ENCODE measurements at places on chromosomes 16 and 17.

GRCh38 chr16:62876133-62876532 is 839.9 kb upstream of the CDH8 start:
- DNase-seq, result no peak

DNA sequence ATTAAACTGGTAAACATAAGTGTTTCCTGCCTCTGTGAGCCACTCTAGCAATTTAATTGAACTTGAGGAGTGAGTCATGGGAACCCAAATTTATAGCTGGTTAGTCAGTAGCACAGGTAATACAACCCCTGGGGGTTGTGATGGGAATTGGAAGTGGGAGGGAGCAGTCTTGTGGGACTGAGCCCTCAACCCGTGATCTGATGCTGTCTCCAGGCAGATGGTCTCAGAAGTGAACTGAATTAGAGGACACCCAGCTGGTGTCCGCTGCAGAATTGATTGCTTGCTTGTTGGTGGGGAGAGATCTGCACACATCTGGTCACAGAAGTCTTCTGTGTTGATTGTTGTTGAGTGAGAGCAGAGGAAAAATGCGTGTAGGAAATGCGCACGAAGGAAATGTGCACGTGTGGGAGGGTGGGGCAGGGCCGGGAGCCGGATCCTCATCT is 7.7 kb upstream of the ST6GALNAC2 start:
- no peak for DNase-seq

DNA sequence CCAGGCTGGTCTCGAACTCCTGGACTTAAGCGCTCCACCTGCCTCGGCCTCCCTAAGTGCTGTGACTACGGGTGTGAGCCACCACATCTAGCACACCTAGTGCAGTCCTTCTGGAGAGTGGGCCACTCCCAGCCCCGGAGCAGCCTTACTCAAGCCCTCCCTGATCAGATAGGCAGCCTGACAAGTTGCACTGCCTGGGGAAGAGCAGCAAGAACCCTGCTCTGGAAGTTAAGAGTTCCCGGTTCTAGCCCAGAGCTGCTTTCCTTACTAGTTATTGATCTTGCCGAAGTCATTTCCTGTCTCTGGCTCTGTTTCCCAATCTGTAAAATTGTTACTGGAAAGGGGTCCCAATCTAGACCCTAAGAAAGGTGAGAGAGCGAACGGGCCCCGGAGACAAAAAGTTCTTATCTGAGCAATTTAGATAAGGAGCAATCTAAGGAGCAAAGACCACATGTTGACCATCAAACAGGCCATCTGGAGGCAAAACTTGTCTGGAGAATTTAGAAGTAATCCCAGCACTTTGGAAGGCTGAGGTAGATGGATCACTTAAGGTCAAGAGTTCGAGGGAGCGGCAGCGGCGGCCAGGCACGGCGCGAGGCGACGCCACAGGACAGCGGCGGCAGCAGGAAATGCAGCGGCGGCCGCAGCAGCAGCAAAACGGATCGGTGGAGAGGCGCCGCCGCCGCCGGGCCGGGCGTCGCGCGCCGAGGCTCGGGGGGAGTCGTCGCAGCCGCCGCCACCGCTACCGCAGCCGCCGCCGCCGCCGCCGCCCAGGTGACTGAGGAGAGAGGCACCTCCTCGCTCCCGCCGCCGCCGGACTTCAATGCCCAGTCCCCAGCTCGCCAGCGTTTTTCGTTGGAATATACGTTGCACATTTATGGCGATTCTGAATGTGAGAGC is 4.3 kb upstream of the NAGLU start:
- peak; percentile 44 for DNase-seq

- DNase-seq, result peak; percentile 87
Observed at GRCh38 chr17:77737442-77738265, 220.8 kb upstream of the TNRC6C start.

GRCh38 chr16:50731130-50731988 is 10.5 kb upstream of the CYLD start:
- no peak for DNase-seq

GRCh38 chr17:43898446-43898845 is 8.9 kb downstream of the MPP2 start:
- no peak for DNase-seq

- no peak for DNase-seq
Observed at GRCh38 chr17:30545024-30545423, 67.8 kb downstream of the GOSR1 start.

GRCh38 chr16:89610108-89610453 is 3.4 kb upstream of the DPEP1 start:
- no peak for DNase-seq

DNA sequence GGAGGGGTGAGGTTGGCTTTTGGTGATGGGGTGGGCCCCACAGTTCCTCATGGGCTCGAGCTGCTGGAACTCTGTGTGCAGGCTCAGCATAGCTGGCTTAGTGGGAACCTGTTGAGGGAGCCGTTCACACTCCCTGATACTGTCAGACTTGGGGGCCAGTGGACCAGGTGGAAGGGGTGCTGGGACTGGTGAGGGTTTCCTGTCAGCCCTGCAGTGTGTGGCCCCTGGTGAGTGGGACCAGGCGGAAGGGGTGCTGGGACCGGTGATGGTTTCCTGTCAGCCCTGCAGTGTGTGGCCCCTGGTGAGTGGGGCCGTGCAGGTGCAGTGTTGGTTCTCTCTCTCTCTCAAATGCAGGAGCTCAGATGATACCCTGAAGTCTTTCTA is 45.1 kb upstream of the ZNF750 start:
- DNase-seq, result no peak

DNA sequence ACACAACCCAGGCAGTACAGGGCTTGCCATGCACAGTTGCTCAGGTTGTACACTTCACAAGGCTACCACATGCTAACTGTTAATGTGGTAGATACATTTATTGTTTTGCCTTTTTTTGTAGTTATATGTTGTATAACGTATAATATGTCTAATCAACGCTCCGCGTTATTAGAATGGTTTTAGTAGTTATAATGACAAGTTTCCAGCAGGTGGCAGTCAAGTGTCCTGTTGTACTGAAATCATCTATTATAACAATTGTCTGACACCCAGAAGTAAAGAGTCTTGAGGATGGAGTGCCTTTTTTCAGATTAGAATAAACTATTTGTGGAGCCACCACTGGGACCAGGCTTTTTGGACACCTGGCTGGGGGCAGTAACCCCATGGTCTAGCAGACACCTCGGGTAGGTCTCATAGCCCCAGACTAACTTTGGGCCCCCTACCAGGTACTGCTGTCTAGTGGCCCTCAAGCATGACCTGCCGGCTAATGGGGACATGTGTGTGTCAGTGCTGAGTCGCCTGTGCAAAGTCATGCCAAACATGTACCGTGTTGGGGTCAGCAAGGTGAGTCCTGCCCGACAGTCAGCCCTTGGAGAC is 32.8 kb downstream of the MYO15A start:
- peak; percentile 32 for DNase-seq

- no peak for DNase-seq
Observed at GRCh38 chr17:34580685-34581445, 1.5 kb downstream of the TMEM132E start.

DNA sequence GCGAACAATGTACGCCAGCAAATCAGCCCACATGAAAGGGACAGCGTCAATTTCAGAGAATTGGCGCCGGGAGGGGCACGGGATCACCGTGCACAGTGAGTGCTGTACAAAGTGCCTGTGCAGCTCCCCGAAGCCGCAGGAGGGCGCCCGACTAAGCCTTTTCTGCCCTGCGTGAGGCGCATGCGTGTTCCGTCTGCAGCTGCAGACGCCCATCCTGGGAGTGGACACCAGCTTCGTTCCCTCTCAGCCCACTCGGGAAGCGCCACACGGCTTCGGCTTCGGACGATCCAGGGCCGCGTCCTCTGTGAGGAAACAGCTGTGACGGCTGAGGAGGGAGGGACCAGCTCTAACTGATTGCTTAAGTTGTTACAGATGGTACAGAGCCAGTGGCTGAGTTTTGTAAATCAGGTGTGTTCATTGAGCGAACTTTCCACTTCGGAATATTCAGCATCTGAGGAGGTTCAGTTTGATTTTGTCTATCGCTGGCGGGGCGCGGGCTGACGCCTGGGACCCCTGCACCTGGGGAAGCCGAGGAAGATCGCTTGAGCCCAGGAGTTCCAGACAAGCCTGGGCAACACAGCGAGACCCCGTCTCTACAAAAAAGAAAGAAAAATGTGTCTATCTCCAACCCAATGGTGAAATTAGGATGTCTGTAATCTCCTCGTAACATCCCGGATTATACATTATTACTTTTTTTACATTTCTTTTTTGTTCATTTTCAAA is 15.4 kb upstream of the ZNF287 start:
- peak; percentile 81 for DNase-seq

GRCh38 chr16:5634666-5635180 is 537.1 kb upstream of the EEF2KMT start:
- DNase-seq, result no peak

- DNase-seq, result peak; percentile 60
Observed at GRCh38 chr17:44865231-44865660, 17.6 kb downstream of the HIGD1B start.

GRCh38 chr17:66459811-66460270 is 157.4 kb downstream of the PRKCA start:
- no peak for DNase-seq

DNA sequence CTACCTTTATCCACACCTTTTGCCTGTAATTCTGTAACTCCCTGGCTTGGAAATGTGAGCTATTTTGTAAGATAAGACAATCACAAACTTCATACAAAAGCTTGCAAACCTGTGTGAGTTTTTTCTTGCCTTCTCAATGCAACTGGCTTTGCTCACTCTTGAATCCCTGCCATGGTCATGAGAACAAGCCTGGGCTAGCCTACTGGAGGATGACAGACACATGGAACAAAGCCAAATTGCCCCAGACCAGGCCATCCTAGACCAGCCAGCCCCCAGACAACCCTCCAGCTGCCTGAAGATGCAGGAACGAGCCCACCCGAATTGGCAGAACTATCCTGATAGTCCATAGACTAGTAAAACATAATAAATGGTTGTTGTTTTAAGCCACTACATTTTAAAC is 466.6 kb upstream of the ERCC4 start:
- DNase-seq, result peak; percentile 36

- no peak for DNase-seq
Observed at GRCh38 chr16:8678068-8678927, 3.9 kb downstream of the ABAT start.

DNA sequence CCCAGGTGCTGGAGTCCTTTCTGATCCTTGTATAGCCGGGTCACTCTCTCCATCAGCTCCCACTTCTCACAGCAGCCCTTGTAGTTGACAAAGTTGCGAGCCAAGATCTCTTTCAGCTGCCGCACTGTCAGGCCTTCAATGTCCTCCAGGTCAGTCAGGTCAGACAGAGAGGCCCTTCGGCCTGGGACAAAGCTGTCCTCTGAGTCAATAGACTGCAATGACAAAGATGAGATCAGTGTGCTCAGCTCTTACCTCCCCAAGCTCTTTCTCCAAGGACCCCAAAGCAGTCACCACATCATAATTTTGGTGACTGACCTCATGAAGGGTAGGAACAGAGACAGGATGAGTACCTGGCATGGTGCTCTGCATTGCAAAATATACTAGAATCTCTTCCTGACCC is 36.1 kb downstream of the LIG3 start:
- DNase-seq, result no peak

- no peak for DNase-seq
Observed at GRCh38 chr17:4965311-4965986, 2.2 kb downstream of the SPAG7 start.

GRCh38 chr16:56616608-56617211 is 8.3 kb downstream of the MT2A start:
- DNase-seq, result no peak

GRCh38 chr17:55264278-55264644 is 499 bp upstream of the HLF start:
- peak; percentile 32 for DNase-seq

- no peak for DNase-seq
Observed at GRCh38 chr17:67557921-67558320, 159.8 kb upstream of the NOL11 start.

GRCh38 chr17:76266244-76266938 is 1.2 kb downstream of the UBALD2 start:
- DNase-seq, result no peak

DNA sequence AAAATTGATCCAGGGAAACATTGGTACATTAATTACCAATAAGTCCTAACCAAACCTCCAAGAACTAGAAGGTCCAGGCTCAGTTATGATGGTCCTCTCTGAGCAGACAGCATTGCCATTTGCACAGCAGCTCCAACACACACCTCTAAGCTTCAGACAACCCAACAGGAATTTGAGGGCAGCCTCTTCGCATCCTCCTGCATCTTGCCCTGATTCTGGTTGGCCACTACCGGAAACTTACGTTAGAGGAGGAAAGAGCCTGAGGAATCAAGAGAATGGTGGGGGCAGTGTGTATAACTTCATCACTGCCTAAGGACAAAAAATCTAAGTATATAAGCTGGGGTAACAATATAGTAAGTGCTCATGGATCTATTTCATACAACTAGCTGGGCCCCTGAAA is 15.7 kb downstream of the FAM117A start:
- no peak for DNase-seq

DNA sequence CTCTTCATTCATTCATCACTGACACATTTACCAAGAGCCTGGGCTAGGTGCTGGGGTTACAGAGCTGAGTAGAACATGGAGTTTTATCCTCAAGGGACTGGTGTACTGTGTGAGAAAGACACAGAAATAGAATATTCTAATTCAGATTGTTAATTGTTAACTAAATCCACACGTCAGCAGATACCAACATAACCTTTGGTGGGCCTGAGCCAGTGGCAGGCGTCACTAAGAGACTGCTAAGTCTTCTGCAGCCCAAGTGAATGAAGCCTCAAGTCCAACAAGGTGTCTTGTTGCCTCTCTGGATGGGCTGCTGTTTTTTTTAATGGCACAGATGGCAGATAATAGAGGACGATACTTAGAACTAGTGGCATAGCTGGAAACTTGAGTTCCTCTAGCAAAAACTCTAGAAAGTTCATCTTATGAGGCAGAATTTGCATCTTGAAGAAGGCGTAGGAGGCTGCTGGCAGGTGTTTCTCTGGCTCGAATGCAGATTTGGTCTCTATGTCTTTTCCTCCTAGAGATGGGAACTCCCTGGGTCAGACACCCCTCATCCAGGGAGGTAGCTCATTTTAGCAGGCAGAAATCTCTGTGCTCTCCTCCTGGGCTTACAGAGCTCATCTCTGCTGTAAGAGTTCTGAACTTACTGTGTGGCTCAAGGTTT is 179.5 kb downstream of the NTN1 start:
- DNase-seq, result no peak

- DNase-seq, result no peak
Observed at GRCh38 chr16:72666267-72666666, 381.7 kb downstream of the ZFHX3 start.

- peak; percentile 78 for DNase-seq
Observed at GRCh38 chr17:40313668-40314583, 4.9 kb downstream of the RARA start.

DNA sequence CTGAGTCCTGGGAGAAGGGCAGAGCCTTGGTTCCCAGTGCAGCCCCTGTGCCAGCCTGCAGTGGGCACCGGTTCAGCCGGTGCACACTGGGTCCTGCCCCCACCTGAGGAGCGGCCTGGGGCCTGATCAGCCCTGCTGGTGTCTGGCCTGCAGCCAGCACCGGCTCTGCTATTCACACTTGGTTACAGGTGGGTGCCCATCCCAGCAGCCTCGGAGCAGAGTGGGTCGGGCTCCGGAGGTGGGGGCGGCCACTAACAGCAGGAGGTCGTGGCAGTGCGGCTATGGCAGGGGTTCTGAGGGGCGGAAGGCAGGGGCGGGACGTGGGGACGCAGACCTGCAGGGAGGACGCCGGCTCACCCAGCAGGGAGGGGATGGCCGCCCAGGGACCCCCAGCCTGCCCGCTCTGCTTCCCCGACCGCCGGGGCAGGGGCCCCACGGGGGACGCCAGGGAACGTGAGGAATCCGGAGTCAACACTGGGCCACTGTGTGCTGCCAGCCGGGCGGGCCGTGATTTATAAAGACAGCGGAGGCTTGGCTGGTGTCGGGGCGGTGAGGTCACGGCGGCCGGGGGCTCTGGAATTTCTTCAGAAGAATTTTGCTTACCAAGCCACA is 20.3 kb downstream of the METRNL start:
- no peak for DNase-seq

- DNase-seq, result no peak
Observed at GRCh38 chr17:65139101-65139764, 2.1 kb downstream of the RGS9 start.

Measured in NCI-H1092 (cell line).